ENCODE measurements at places on chromosomes 11 and 22.
A peak's percentile ranks its signal among the peaks of the same experiment; 100 is the strongest.

GRCh38 chr11:122814401-122814800, 23.9 kb upstream of the CRTAM start:
- DNase-seq = no peak

DNA sequence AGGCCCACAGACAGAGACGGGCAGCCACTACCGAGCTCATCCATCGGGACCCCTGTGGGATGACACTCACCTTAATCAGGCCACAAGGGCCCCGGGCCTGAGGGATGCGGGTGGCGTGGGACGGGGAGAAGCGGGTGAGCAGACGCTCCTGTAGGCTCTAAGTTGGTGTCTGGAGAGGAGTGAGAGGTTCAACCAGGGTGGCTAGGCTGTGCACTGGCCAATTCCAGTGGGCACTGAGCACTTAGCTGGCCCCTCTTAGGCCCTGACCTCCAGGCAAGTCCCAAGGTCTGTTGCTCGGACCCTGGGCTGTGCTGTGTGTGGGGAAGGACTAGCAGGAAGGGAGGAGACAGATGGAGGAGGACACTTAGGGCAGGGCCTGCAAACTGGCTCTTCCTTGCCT, 139.3 kb downstream of the ST3GAL4 start:
- DNase-seq = no peak

DNA sequence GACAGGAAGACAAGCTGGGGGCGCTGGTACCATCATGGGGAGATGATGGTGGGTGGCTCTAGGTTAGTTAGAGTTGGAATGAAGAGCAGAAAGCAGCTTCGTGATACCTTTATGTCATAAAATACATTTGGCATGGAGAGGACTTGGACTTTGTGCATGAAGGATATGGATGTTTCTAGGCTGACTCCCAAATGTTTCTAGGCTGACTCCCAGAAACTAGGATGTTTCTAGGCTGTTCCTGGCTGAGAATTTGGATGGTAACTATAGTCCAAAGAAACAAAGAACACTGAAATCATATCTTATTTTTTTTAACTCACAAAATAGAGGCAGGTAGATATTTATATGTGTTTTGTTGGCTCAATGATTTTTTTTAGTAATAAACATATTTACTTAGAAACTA, 89.4 kb upstream of the VPREB1 start:
- DNase-seq = no peak

DNA sequence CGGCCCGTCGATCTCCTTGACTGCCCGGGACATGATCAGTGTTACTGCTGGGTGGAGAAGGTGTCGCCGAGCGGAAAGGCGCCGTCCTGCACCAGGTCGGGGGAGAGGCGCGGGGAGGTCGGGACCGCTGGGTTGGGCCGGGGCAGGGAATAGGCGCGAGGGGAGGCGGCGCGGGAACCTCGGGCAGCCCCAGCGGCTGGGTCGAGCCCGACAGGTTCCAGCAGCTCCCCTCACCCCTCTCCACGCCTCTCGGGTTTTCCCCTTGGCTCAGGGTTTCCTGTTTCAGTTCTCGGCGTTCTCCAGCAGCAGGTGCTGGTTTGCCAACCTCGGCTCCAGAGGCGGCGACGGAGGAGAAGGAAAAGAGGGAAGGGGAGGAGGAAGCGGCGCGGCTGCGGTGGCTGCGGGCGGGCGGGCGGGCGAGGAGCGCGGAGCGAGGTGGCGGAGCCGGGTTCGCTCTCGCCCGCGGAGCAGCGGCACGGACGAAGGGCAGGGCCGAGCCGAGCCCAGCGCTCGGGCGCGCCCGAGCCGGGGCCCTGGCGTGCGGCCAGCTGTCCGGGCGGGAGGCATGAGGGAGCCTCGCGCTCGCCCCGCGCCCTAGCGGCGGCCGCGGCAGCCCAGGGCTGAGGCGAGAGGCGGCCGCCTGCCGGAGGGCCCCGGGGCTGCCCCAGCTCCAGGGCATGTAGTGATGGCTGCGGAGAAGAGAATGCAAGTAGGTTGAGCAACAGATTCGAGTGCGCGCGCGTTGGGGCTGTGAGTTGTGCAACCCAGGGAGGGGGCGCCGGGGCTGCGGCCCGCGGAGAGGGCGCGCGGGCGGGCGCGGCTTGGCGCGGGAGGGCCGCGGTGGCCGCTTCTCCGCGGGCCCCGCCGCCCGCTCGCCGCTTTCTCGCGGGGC, at the start of gene ZC3H12C:
TSS of gene ZC3H12C (plus strand) at position 878 of the 892 bp plus-strand sequence. CDS start 20 bp downstream, outside the sequence.
- peak; percentile 85 for DNase-seq

GRCh38 chr11:74559934-74560309, 32.5 kb upstream of the POLD3 start:
- DNase-seq = no peak

- no peak for DNase-seq
These were observed 47.3 kb downstream of the NEU3 start for GRCh38 chr11:75035911-75036565.

DNA sequence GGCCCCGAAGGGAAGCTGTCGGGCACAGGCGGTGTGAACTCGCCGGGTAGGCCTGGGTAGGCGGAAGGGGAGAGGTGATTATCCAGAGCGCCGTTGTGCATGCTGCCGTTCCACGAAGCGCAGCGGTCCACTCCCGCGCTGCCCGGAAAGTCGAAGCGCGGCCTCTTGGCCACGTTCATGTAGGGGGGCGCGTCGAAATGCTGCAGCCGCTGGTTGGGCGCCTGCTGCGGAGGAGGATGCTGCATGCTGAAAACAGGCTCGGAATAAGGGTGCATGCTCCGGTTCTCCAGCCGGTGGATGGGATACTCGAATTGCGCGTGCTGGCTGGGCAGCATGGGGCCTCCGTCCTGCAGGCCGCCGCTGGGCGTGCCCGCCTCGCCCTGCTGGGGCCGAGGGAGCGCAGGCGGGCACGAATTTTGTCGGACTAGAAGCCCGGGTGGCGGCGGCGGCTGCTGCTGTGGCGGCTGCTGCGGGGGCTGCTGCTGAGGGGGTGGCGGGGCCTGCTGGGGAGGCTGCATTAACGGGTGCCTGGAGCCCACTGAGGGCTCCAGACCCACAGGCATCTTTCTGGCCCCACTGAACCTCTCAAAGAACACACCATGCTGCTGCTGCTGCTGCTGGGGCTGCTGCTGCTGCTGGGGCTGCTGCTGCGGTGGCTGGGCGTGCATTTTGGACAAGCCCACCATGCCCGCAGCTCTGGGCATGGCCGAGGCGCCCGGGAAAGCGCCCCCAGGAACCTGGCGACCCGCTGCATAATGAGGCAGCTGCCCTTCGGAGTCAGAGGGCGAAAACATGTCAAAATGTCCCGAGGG, 2.3 kb downstream of the MN1 start:
- DNase-seq = no peak

DNA sequence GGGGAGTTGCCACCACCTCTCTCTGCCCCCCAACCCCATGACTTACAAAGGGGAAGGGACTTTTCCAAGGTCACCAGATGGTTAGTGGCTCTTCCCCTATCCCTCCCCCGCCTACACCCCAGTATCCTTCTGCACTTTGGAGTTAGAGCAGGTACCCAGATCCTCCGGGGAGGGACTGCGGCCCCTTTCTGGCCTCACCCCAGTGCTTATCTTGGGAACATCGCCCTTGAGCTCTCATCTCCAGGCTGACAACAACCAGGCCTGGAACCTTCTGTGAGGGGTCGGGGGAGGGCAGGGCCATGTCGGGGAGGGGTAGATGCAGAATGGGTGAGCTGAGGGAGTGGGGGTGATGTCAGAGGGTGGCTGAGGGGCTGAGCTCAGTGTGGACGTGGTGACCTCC, 7.5 kb upstream of the NAALADL1 start:
- no peak for DNase-seq

GRCh38 chr11:44741976-44742375, 15.2 kb downstream of the TSPAN18 start:
- no peak for DNase-seq

DNA sequence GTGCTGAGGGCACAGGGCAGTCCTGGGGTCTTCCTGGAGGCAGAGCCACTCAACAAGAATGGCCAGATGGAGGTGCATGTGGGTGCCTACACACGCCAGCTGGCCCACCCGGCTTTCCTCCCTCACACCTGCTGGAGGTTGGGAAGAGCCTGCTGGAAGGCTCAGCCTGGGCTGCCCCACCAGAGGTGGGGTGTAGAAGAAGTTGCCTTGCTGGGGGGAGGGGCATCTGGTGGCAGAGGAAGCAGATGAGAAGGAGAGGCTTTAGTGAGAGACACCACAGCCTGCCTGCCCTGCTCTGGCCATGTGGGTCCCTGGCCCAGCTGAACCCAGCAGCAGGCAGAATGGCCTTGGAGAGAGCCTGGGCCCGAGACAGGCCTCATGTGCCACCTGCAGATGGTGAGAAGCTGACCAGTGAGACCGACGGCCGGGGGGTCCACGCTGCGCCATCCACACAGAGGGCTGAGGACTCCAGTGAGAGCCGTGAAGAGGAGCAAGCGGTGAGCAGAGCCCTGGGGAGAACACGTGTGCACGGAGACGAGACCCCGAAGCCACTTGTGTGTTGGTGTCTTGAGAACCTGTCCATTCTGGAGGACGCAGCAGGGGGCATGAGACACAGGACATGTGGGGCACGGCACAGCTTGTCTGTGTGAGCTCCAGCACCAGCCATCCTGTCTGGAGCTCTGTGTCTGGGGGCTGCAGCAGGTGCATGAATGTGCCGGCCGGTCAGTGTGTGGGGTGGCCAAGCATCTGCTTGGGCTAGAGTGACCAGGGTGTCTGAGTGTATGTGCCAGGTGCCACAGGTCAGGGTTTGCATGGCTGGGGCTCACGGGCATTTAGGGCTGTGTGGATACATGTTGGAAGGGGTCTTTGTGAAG, 2.7 kb downstream of the B4GALNT4 start:
- peak; percentile 65 for DNase-seq

GRCh38 chr11:88117281-88117858, 57.9 kb downstream of the RAB38 start:
- no peak for DNase-seq

DNA sequence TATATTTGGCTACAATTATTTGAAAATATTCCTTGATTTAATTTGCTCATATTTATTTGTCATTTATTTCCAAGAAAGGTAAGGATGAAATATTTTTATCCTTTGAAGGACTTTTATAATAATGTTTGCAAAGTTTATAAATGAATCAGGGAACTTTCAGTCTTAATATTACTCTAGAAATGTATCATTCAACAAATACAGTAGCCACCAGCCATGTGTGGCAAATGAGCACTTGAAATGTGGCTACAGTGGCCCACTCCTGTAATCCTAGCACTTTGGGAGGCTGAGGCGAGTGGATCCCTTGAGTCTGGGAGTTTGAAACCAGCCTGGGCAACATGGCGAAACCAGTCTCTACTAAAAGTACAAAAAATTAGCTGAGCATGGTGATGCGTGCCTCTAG, 20.3 kb upstream of the PHF21A start:
- no peak for DNase-seq

DNA sequence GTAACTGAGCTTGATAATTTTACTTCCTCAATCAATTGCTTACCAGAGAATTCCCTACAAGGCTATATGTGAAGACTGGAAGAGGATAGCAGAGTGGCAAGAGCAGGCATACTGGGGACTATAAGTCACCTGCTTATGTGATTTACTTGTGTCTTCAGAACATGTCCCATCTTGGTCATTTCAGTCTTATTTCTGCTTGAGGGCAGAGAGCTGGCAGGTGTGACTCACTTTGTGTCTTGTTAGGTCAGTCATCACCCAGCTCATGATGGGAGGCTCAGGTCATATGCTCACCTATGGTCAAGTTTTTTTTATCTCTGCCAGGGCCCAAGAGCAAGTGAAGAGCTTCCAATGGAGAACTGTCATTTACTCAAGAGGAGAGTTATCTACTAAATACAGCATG, 6.2 kb downstream of the SRSF8 start:
- DNase-seq = no peak

DNA sequence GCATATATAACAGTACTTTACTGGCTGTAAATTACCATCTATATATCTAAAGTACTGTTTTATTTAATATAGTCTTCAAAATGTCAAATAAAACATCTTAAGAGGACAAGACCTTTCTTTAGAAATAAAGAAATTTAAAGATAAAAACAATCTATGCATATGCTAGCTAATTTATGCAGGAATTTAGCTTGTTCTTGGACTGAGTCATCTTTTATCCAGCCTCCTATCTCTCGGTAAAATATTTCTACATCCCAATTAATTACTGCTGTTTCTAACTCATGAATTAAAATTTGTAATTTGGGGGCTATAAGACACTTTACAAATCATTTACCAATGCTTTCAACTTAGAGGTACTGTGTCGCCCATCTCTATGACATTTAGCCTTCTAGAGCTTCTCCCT, 72.8 kb upstream of the DDI1 start:
- no peak for DNase-seq

DNA sequence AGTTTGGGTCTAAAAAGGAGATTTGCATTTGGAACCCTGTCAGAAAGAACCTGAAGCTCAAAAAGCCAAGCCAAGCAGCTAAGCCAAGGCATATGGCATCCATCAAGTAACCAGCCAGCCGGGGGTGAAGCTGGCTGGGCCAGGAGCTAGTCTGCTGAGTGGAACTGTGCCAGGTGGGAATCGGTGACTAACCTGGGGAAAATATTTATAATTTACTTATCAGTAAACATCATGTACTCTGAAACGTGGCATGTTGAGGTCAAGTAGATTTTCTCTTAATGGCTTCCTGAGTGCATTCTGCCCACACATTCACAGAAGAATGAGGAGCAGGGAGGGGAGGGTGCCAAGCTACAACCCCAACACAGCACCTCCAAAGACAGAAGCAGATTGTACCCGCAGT, 70.5 kb upstream of the SESN3 start:
- DNase-seq = peak; percentile 62

DNA sequence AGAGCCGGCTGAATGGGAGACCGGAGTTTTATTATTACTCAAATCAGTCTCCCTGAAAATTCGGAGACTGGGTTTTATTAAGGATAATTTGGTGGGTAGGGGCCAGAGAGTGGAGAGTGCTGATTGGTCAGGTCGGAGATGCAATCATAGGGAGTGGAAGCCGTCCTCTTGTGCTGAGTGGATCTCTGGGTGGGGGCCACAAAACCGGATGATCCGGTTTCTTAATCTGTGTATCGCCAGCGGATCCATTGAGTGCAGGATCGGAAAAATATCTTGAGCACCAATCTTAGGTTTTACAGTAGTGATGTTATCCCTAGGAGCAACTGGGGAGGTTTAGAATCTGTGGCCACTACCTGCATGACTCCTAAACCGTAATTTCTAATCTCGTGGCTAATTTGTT, 886 bp upstream of the NIPSNAP1 start:
- DNase-seq = peak; percentile 29

- DNase-seq = peak; percentile 23
These were observed 510.6 kb upstream of the RAG2 start for GRCh38 chr11:37108436-37109285.

- no peak for DNase-seq
These were observed 116.4 kb downstream of the TYR start for GRCh38 chr11:89293965-89294679.

GRCh38 chr11:21628641-21629040, 564.2 kb upstream of the ANO5 start:
- no peak for DNase-seq

GRCh38 chr22:42277988-42278776, 7.7 kb upstream of the TCF20 start:
- peak; percentile 66 for DNase-seq

DNA sequence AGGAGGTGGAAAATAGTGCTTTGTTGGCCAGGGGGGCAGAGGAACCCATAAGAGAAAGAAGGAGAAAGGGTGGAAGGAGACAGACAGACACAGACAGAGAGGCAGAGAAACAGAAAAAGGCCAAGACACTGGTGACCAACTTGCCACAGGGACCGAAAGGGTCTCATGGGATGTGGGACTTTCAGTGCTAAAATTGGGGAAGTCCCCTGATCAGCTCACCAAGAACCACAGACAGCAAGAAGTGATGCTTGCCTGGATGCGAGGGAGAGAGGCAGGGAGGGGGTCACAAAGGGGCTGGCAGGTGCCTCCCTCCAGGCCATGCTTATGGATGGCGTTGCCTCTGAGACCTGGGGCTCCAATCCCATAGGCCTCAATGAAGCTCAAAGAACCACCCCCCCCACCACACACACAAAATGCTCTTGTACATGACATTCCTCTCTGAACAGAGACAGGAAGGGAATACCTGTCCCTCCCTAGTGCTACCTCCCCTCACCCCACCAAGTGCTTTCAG, 413.4 kb downstream of the MN1 start:
- DNase-seq = no peak

Measured in NCI-H82 (cell line).